ENCODE measurements at places on chromosomes 1 and 21.

DNA sequence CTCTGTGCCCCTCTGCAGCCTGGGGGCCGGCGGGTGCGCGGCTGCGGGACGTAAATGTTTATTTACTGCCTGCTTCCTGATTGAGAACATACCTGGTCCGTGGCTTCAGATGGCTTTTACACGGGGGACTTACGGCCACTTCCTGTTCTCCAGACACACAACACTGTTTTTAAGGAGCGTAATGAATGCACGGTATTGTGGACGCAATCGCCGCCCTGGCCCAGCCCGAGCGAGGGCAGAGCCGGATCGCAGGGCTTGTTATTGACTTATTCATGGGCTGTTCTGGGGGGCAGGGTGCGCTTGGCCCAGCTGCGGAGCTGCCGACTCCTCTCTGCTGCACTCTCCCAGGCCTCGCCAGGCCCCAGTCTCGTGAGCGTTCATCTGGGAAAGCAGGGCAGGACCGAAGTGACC lies 52.8 kb upstream of the ACTRT2 start:
- DNase-seq, result no peak
- H3K36me3 ChIP-seq, result no peaks in the 10 kb centered on the region
- no peak overlapping the region for H3K27ac ChIP-seq
- no peak overlapping the region for H3K4me3 ChIP-seq

GRCh38 chr1:21307663-21308305 lies 17.5 kb upstream of the ECE1 start:
- H3K4me1 ChIP-seq, result peaks cover 26% of the 10 kb centered on the region
- H3K36me3 ChIP-seq, result no peaks in the 10 kb centered on the region
- no peak overlapping the region for H3K27ac ChIP-seq
- H3K4me3 ChIP-seq, result no peak overlapping the region

DNA sequence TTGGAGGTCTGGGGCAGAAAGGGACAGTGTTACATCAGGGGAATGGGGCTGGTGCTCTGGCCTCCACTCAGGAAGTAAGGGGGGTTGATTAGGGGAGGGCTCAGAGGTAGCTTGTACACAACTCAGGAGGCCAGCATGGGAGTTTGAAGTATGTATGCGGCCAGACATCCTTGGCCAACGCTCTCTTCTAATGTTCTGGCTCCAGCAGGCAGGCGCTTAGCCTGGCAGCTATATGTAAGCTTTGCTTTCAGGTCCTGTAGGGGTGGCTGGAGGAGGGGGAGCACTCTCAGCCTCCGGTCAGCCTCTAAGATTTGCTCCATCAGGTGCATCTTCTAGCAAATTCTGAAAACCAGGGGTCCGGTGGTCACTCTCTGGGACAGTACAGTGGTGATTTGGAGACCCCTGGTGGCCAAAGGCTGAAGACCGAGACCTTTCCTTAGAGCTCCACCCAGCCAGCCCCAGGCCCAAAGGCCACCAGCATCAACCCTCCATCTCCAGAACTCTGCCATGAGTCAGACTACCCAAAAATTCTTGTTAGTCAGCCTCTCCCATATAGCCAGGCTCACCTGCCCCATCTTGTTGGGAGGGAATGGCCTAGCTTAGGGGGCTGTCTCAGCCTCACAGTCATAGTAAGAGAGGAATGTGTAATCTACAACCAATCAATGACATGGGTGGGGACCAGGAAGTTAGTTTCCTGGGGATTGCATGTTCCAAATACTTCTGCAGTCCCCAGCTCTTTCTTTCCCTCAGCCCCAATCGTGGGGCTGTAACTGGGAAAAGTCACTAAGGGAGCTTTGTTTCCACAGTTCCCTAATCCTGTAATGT lies 9.7 kb upstream of the COL8A2 start:
- no peak overlapping the region for H3K27ac ChIP-seq
- no peak for DNase-seq
- no peaks in the 10 kb centered on the region for H3K27me3 ChIP-seq
- H3K4me3 ChIP-seq, result no peak overlapping the region
- no peaks in the 10 kb centered on the region for H3K4me1 ChIP-seq
- peaks cover 32% of the 10 kb centered on the region for H3K36me3 ChIP-seq

DNA sequence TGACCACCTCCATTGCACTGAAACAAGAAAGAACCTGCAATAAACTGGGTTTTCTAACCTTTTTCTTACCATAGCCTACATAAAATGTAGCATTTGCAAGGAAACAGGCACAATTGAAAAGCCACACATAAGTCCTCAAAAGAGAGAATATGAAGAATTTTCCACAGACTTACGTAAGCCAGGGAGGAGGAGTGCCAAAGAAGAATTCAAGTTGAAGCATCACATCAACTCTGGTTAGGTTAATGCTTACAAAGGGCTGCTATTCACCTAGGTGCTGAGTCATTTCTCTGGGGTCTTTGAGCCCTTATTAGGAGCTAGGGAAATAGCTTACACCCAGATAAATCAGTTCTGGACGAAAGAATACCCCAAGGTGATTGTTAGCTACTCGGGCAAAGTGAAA lies 9.6 kb downstream of the OSCP1 start:
- no peak overlapping the region for H3K27ac ChIP-seq
- no peak for DNase-seq
- no peaks in the 10 kb centered on the region for H3K36me3 ChIP-seq
- no peaks in the 10 kb centered on the region for H3K4me1 ChIP-seq

Measured in CD4-positive, CD25-positive, alpha-beta regulatory T cell (primary cell).